Fibroblast of skin of right biceps (primary cell): ENCODE measurements at places on chromosomes 4 and X.

- DNase-seq: no peak
These were observed 46.1 kb downstream of the CCDC158 start for GRCh38 chr4:76374798-76375197.

- no peak for DNase-seq
These were observed 719 bp upstream of the TCEAL4 start for GRCh38 chrX:103584596-103584995.

- no peak for DNase-seq
These were observed 209.9 kb downstream of the SLC7A11 start for GRCh38 chr4:138032222-138032621.

- DNase-seq: no peak
These were observed 10.9 kb upstream of the MSX1 start for GRCh38 chr4:4848540-4848939.

- peak; percentile 23 for DNase-seq
These were observed 232.3 kb upstream of the NEIL3 start for GRCh38 chr4:177077095-177077971.

- no peak for DNase-seq
These were observed 72.6 kb upstream of the PPARGC1A start for GRCh38 chr4:23962462-23962861.

GRCh38 chrX:135740681-135741149, 27.3 kb downstream of the CT45A1 start:
- DNase-seq: peak; percentile 11

DNA sequence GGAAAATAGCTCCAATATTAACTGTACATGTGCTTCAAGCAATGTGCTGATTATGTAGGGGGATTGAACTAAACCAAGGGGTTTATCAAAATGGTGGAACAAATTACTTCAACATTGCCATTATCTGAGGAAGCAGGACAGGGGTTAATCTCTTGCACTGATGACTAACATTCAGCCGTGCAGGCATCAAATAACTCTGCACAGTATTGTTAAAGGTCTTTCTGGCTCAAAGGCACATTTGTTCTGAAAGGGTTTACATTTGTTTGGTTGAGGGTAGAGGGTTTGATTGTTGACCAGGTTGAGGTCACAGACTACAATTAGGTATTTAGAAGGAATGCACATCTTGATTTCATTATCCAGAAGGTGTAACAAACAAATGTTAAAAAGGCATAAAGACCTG, 32.2 kb upstream of the CCSER1 start:
- DNase-seq: no peak

GRCh38 chr4:46508216-46508615, 118.3 kb upstream of the GABRA2 start:
- no peak for DNase-seq

- no peak for DNase-seq
These were observed 49.6 kb downstream of the ABLIM2 start for GRCh38 chr4:8108991-8109390.

- no peak for DNase-seq
These were observed 669.9 kb upstream of the NR3C2 start for GRCh38 chr4:149112109-149112508.

- no peak for DNase-seq
These were observed 434.3 kb upstream of the RASGEF1B start for GRCh38 chr4:81905971-81906370.

- peak; percentile 15 for DNase-seq
These were observed 68.9 kb downstream of the RAB28 start for GRCh38 chr4:13415068-13415785.

DNA sequence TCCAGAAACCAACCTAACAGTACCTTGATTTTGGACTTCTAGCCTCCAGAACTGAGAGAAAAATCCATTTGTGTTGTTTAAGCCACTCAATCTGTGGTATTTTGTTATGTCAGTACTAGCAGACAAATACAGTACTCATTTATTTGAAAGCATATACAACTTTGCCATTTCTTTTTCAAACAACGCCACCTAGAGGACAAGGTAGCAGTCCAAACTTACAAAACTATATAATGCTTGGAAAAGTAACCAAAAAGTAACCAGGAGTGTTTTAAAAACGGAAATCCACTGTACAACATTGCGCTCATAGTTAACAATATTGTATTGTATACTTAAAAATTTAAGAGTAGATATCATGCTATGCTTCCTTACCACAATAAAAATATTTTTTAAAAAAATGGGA, 37.0 kb upstream of the FGF13 start:
- DNase-seq: no peak

DNA sequence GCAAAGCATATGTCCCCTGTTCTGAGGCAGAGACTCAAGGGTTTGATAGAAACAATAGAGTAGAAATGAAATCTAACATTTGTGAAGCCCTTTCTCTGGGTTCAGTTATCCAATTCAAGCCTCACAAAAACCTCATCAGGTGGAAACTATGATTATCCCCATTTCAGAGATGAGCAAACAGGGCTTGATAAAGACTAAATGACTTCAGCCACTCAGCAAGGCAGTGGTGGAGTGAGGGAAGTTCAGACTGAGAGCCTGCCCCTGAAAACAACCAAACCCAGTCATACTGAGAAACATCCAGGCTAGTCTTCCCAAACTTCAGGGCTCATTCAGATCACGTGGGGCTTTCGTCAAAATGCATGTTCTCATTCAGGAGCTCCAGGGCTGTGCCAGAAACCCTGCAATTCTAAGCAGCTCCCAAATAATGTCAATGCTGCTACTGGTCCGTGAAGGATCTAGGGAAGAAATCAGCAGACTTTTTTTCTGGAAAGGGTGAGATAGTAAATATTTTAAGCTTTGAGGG, 109.6 kb upstream of the KIT start:
- DNase-seq: no peak

DNA sequence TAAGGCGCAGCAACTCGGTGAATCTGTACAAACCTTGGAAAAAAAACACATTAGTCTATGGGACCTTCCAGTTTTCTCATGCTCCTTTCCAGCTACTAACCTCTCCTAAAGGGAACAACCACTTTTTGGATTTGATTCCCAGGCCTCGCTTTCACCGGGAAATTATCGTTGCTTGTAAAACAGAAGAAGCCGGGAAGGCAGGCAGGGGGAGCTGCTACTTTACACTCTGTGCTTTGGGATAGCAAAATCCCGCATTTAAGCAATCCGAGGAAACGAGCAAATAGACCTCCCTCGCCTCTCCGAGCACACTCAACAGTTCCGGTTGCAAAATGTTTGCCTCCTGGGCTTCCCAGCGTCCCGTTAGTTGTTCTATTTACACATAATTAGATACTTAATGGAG, 1.2 kb downstream of the CD38 start:
- peak; percentile 55 for DNase-seq

DNA sequence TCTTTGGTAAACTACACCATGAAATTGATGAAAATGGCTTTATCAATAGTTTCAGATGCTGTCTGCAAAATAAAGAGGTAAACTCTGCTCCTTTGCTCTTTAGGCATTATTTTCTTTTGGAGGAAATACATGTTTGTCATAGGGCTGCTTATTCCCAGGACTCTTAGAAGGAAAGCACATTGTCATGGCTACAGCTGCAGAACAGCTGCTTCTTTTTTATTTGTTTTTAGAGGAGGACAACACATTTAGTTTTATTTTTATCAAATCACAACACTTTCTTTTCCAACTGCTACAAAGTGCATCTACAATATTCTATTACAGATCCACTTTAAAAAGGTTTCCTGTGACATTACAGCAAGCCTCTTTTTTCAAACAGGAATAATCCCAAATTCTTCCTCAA, 12.7 kb upstream of the HPF1 start:
- DNase-seq: no peak

- no peak for DNase-seq
These were observed 6.2 kb downstream of the MYL5 start for GRCh38 chr4:680551-680927.

- peak; percentile 14 for DNase-seq
These were observed 614.6 kb downstream of the PPP4R3C start for GRCh38 chrX:26848511-26848910.

DNA sequence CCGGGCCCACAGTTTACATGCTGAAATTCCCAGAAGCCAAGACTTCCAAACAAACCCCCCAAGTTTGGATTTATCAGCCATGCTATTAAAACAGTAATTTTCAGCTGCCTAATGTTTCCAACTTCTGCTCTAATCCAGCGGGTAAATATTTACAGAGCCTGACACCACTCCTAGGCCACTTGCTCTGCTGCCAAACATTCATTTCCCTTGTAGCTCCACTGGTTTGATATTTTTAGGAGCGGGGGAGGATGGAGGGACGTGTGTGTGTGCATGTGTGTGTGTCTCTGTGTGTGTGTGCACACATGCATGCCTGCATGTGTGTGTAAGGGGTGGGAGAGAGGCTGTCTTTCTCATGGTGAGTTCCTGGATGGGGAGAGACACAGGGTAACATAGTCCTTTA, 115.7 kb upstream of the PJA1 start:
- DNase-seq: no peak

DNA sequence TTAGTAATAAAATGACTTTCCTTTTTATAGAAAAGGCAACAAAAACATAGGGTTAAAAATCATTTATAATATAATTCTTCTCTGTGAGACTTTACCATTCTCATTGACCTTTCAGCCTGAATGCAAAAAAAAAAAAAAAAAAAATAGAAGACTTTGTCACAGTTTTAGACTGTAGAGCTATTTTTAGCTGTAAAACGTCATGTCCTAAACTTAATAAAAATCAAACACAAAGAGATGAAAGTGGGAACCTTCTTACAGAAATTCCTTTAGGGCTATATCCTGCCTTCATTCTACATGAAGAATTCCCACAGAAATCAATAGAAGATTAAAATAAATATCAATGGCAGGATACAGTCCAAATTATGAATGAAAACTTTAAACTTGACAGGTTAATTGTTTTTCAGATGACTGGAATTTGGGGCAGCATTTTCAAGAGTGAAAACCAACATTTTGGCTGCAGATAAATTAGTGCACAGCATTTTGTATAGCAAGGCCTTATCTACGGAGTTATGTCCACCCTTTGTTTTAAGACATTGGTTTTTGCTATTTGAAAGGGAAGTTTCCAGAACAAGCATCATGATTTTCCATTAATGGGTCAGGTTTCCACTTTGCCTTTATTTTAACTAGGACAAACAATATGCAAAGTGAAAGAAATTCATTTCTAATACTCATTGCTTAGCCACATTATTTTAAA, 219.5 kb downstream of the SPCS3 start:
- DNase-seq: no peak

DNA sequence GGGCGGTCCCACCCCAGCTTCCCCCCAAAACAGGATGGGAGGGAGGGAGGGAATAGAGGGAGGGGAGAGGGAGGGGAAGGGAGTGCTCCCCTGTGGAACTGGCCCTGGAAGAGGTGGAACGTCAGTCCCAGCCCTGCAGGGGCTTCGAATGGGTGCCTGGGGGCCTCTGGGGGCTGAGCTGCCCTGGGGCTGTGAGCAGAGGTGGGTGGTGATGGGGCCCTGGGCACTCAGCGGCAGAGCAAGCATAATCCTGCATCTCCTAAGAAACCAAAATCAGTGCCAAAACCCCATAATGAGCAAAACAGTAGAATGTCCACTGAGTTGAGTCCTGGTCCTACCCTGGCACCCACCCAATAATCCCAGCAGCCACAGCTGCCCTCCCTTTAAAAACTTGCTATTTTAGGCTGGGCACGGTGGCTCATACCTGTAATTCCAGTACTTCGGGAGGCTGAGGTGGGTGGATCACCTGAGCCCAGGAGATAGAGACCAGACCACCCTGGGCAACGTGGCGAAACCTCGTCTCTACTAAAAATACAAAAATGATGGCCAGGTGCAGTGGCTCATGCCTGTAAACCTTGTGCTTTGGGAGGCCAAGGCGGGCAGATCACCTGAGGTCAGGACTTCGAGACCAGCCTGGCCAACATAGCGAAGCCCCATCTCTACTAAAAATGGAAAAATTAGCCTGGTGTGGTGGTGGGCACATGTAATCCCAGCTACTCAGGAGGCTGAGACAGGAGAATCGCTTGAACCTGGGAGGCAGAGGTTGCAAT, 11.1 kb downstream of the DOK7 start:
- DNase-seq: no peak

- DNase-seq: no peak
These were observed 34.2 kb upstream of the SLIT2 start for GRCh38 chr4:20217521-20217920.

GRCh38 chrX:129403974-129404669, 119.2 kb downstream of the SMARCA1 start:
- no peak for DNase-seq

DNA sequence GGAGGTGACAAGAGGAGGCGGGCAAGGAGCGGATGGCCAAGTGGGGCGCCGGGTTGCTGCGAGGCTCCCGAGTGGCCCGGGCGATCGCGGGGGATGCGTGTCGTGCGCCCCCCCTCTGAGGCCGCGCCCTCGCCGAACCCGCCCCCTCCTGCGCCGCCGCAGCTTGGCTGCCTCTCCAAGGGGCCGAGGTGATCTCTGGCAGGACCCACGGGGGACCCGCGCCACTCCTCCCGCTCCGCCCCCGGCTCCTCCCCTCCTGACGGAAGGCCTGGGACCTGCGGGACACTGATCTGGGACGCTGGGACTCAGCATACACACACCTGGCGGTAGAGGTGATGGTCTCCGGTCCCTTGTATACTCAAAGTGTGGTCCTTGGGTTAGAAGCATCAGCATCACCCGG, 21.9 kb upstream of the FAM47C start:
- no peak for DNase-seq

- DNase-seq: peak; percentile 99
These were observed 17.8 kb upstream of the CHIC2 start for GRCh38 chr4:54082168-54082567.

DNA sequence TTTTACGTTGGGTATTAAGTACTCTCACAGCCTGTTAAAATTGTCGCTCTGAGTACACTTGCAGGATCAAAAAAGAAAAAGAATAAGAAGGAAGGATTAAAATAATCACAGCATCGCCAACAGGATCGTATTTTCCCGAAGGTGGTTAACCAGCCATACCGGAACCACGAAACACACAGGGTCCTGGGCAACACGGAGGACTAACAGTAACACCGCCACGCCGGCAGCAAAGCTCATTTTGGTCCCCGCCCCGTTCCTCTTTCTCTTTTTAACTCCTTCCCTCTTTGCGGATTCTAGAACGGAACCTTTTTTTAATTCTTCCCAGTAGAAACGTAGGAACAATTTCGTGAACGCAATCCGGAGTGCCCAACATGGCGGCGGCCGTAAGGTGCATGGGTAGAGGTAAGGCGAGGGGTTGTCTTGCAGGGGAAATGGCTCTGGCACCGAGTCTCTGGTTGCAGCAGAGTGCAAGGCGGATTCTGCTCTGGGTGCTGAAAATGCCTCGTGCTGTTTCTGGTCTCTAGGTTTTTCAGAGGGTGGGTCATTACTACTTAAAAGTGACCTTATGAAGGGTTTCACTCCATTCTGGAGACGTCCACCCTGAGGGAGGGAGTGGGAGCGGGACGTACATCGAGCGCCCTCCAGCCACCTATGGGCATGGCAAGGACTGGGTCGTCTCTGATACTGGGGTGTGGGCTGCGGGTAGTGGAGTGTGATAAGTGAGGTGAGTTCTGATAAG, at the start of gene MRPL1:
Gene MRPL1, plus strand, starts transcription at position 353 of the 739 bp plus-strand sequence. Its CDS starts 19 bp downstream, at position 372.
- peak; percentile 96 for DNase-seq

GRCh38 chr4:56976837-56977320, 527 bp downstream of the NOA1 start:
- no peak for DNase-seq
